ENCODE measurements at places on chromosomes 11 and 22. TPM values are rescaled to one million over a fixed set of nuclear protein-coding genes. Genes with fewer than 3 reads are reported as not detected.

Gene CCDC116
- 0.16 TPM for total RNA-seq

Gene TUB
- 88.3 TPM for total RNA-seq

Gene OR4A5
- total RNA-seq, result not detected

Gene GPHA2
- total RNA-seq, result not detected

Gene KRTAP5-6
- total RNA-seq, result not detected

Gene SHANK2
- total RNA-seq, result 47.1 TPM

Gene FREY1
- total RNA-seq, result 1.4 TPM

Gene NEU3
- 19.0 TPM for total RNA-seq

Gene GLYATL1
- 0.78 TPM for total RNA-seq

Gene OR4C46
- total RNA-seq, result not detected

Gene CLDN5
- total RNA-seq, result 83.8 TPM

Gene RNF121
- 16.4 TPM for total RNA-seq

Gene CLMP
- total RNA-seq, result 42.0 TPM

Gene E2F8
- total RNA-seq, result 0.62 TPM
